ENCODE measurements at places on chromosomes 16 and 17.

DNA sequence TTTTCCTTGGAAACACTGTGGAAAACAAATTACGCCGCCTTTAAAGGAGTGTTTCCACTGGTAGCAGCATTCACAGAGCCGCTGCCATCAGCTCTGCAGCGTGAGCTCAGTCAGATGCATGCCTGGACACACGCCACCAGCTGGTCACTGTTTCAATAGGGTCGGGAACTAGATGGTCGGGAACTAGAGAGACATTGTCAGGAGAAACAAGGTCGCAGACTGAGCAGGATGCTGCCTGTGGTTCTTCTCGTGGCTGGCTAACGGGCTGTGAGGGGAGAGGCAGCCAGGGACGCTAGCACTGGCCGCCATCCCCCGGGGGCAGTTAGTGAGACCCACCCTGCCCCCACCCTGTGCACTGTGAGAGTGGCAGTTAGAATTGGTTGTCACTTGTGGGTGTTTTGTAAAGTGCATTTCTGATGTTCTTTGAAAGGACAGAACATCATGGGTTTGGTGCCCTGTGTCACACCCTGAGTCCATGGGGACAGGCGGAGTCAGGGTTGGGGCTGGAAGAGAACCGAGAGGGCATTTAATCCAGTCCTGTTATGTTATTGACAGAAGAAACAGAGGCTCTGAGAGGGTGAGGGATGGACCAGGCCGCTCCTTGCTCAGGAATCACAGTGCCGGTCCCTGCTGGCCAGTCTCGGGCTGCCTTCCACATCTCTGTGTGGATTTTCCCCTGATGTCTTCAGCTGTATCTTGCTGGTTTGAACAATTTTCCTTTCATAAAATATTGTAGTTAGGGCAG is 86.3 kb downstream of the SPECC1 start:
- no peak for DNase-seq

DNA sequence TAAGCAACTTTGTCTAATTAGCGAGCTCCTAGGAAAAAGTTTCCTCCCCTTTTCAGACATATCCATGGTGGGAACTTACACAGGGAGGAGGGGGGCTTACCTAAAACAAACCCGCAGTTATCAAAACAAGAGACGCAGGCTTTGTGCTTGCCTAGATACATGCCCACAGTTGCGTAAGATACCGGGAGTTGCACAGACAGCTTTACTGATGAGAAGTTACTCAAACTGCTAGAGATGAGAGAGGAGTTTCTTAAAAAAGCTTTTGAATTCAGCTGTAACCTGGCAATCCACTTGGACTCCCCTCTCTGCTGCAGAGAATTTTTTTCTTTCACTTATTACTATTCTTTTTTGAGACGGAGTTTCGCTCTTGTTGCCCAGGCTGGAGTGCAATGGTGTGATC is 6.8 kb upstream of the ZP2 start:
- no peak for DNase-seq

DNA sequence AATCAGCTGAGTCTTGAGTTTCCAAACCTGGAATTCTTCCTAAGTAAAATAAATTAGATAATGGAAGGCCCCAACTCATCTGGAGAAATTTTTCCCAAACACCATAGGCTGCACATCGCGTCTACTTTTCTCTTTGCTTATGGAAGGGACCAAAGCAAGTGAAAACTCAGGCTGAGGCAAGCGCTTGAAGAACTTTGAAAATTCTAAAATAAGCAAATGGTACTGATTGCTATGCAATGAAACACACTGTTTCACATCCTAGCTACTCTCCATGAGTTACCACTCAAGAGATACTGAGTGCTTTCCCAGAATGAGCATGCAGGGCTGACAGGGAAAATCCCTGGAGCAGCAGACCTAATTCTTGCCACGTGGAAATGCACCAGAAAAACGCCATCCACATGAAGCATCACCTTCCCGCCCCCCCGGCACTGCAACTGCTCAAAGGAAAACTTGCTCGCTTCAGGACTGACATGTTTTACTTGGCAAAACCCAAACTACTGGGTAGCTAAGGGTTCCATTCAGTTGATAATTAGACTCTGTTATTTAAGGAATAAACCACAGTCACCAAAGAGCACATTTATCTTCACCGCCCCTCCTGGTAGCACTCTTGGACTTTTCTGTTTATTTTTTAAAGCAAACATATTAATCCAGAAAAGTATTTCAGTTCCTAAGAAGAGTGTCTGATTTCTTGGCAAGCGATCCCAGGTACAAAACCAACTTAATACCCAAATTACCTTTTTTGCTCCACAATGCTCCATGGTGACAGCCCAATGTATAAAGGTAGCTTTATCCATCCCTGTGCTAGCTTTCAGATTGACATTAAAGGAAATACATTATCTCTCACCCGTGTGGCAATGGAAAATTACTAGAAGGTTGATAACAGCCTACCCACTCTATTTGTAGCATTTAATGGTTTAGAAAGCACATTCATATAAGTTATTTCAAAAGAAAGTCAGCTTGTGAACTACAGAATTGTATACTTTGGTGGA is 62.5 kb downstream of the WDR59 start:
- no peak for DNase-seq

DNA sequence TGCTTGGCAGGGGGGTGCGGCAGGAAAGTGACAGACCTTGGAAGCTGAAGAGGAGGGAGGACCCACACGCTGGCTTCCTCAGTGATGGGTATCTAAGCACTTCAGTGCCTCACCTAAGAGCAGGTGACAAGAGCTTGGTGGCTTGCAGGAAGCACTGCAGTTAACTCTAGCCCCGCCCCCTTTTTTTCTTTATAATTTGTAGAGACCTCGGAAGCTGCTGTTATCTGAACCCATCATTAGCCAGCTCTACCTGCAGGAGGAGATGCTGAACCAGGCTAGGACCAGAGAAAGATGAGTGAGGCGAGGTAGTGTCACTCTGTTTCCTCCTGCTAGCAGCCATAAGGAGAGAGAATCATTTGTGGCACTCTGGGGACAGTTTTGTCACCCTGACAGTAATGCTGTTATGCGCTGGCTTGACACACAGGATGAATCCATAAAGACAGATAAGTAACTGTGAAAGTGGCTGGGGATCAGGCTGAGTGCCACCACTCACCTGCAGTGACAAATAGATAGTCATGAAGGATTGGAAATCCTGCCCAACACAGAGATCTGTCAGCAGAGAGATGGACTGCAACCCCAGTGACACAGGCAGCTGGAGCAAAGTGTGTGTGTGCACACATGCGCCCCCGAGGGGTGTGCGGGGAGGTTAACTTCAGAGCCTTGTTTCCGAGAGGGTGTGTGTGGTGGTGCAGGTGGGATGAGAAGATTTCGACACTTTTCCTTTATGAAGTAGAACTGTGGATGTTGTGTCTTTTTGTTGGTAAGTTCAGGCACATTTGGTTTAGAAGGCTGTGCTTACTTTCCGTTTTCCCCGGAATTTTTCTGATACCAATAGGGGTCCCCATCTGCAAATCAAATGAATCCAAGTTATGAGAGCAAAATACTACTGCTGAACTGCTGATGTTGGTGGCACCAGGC is 224.0 kb downstream of the IRX3 start:
- DNase-seq: peak; percentile 47

DNA sequence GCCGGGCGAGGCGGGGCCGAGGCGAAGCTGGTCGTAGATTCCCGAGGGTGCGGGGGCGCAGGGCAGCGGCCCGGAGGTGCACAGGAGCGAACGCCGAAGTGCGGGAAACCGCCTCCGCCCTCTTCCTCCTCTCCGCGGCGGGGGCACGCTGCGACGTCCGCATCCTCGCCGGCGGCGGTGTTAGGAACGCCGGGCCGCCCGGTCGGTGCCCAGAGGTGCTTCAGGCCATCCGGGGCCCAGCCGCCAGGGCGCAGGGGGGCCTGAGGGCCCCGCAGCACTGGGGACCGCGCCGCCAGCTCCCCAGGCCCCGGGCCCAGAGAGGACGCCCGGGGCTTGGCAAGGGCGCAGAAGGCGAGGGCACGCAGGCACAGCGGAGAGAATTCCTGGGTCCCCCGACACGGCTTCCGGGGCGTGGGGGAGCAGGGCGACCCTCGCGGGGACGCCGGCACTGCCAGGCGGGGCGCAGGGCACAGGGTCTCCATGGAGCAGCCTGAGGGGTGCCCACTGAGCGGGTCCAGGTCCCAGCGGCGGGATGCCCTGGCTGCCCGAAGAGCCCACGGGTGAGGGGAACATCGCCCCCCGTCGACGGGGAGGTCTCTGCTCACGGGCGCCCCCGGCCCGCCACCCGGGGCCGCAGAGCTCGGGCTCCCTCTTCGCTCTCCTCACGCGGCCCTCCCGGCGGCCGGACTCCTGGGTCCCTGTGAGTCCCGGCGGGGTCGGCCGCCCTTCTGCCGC is 576 bp downstream of the EPOP start:
- no peak for DNase-seq

- no peak for DNase-seq
Measured at GRCh38 chr17:48011405-48012150, 26.0 kb downstream of the COPZ2 start.

Measured in H1 (cell line).